A549 treated with CpdA at 1 μM for 4 hours (cell line): ENCODE measurements at places on chromosomes 5 and 9. TPM values are rescaled to one million over a fixed set of nuclear protein-coding genes. Genes with fewer than 3 reads are reported as not detected.

PCDHGA5 gene
- 0.11 to 0.17 TPM (median 0.15 TPM) in 5 replicates for total RNA-seq

CRB2 gene
- 0.05 to 0.09 TPM (median 0.06 TPM) in 5 replicates for total RNA-seq

C9orf152 gene
- total RNA-seq: 0.08 to 0.12 TPM (median 0.09 TPM) in 3 of 5 replicates, not detected in the others

RLN2 gene
- total RNA-seq: 0.17 TPM in 1 of 5 replicates, not detected in the others

SELENOP gene
- total RNA-seq: 0.17 to 0.57 TPM (median 0.41 TPM) in 4 of 5 replicates, not detected in the other

ECSCR gene
- total RNA-seq: not detected in 5 replicates

SPINK4 gene
- total RNA-seq: not detected in 5 replicates

ACOT12 gene
- 0.08 TPM in 1 of 5 replicates, not detected in the others for total RNA-seq

PCDHB10 gene
- total RNA-seq: 0.03 to 0.06 TPM in 2 of 5 replicates, not detected in the others

SH3RF2 gene
- 2.2 to 3.3 TPM (median 3.0 TPM) in 5 replicates for total RNA-seq

NR5A1 gene
- 0.08 TPM in 1 of 5 replicates, not detected in the others for total RNA-seq

TRIM36 gene
- 1.5 to 1.7 TPM (median 1.7 TPM) in 5 replicates for total RNA-seq

PAXX gene
- total RNA-seq: 49.2 to 83.7 TPM (median 73.5 TPM) in 5 replicates

ARL14EPL gene
- total RNA-seq: 0.07 to 0.69 TPM (median 0.39 TPM) in 5 replicates

PDGFRB gene
- 0.08 to 0.34 TPM (median 0.18 TPM) in 5 replicates for total RNA-seq

DAPK1 gene
- total RNA-seq: 12.9 to 20.8 TPM (median 17.9 TPM) in 5 replicates

SPATA31D4 gene
- not detected in 5 replicates for total RNA-seq

SYNPO gene
- total RNA-seq: 25.3 to 32.6 TPM (median 29.7 TPM) in 5 replicates

HAVCR2 gene
- total RNA-seq: 0.29 to 0.57 TPM (median 0.52 TPM) in 5 replicates

ZNF462 gene
- 4.2 to 6.1 TPM (median 4.5 TPM) in 5 replicates for total RNA-seq

SCGB3A1 gene
- not detected in 5 replicates for total RNA-seq

CCL19 gene
- not detected in 5 replicates for total RNA-seq

SOHLH1 gene
- total RNA-seq: 0.07 to 0.09 TPM in 2 of 5 replicates, not detected in the others

CATSPER3 gene
- 0.21 to 0.59 TPM (median 0.41 TPM) in 5 replicates for total RNA-seq

GRAMD2B gene
- total RNA-seq: 0.68 to 1.1 TPM (median 0.85 TPM) in 5 replicates

ZNF454 gene
- not detected in 5 replicates for total RNA-seq
